ENCODE measurements at places on chromosomes 5 and 9. TPM values are rescaled to one million over a fixed set of nuclear protein-coding genes. Genes with fewer than 3 reads are reported as not detected.
A peak's percentile ranks its signal among the peaks of the same experiment; 100 is the strongest.

DNA sequence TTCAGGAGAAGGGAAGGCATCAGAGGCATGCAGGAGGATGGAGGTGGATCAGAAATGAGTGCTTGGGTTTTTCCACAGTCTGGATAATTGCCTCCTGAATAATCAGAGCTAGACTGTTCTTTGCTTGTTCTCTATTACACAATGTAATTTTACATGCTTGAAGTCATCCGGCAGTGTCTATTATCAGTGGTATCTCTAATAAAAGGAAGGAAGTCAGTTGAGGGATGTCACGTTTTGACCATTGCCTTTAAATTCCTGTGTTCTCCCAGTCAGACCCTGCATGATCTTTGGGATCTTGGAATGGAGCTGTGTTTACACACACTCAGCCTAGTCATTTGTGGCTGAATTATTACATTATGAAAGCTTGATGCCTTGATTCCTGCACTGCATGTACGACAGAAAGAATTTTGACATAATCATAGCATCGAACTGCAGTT lies 91.0 kb downstream of the PDE8B start:
- DNase-seq: no peak

GRCh38 chr5:61534481-61535267 lies 202.6 kb downstream of the ZSWIM6 start:
- no peak for DNase-seq

GRCh38 chr9:2601785-2602378 lies 19.7 kb upstream of the VLDLR start:
- DNase-seq: no peak

DNA sequence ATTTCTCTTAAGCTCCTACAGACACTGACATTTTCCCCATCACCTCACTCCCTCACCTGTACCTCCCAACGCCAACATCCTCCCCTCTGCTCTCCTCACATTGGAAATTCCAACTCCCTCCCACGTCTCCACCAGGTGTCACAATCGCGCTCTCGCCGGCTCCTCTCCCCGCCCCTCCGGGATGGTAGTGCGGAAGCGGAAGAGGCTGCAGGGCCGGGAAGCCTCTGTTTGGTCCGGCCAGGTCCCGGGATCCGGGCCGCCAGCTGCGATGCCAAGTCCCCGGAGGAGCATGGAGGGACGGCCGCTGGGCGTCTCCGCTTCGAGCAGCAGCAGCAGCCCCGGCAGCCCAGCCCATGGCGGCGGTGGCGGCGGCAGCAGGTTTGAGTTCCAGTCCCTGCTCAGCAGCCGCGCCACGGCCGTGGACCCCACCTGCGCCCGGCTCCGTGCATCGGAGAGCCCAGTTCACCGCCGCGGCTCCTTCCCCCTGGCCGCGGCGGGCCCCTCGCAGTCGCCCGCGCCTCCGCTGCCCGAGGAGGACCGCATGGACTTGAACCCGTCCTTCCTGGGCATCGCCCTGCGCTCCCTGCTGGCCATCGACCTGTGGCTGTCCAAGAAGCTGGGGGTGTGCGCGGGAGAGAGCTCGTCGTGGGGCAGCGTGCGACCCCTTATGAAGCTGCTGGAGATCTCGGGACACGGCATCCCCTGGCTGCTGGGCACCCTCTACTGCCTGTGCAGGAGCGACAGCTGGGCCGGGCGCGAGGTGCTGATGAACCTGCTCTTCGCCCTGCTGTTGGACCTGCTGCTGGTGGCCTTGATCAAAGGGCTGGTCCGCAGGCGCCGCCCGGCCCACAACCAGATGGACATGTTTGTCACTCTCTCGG lies at the start of gene PLPP6:
Gene PLPP6, plus strand, starts transcription at position 187 of the 881 bp plus-strand sequence. Its CDS starts 82 bp downstream, at position 269.
- peak; percentile 93 for DNase-seq

GRCh38 chr5:129001841-129002526 lies 36.7 kb downstream of the SLC27A6 start:
- DNase-seq: no peak

DNA sequence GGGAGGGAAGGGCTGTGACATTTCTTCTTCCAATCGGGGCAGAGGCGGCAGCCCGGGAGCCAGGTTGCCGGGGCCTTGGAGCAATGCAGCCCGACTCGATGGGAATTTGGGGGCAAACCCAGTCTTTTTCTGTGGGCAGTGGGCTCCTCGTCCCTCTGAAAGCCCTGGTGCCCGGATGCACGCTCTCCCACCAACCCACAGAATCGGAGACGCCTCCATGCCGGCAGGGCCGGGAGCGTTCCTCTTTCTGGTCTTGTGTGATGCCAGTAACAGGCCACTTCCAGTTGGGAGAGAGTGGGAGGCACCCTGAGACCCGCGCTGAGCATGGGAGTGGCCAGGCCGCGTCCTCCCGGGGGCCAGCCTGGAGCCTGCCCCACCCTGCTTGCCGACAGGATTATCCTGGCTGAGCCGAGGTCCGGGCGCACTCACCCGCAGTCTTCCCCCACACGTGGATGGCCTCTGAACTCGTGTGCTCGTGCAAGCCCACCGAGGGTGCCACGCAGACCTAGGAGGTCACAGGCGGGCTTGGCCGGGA lies 17.8 kb downstream of the OLFM1 start:
- no peak for DNase-seq

- DNase-seq: peak; percentile 28
Observed at GRCh38 chr5:53246042-53246836, 136.7 kb upstream of the MOCS2 start.

DNA sequence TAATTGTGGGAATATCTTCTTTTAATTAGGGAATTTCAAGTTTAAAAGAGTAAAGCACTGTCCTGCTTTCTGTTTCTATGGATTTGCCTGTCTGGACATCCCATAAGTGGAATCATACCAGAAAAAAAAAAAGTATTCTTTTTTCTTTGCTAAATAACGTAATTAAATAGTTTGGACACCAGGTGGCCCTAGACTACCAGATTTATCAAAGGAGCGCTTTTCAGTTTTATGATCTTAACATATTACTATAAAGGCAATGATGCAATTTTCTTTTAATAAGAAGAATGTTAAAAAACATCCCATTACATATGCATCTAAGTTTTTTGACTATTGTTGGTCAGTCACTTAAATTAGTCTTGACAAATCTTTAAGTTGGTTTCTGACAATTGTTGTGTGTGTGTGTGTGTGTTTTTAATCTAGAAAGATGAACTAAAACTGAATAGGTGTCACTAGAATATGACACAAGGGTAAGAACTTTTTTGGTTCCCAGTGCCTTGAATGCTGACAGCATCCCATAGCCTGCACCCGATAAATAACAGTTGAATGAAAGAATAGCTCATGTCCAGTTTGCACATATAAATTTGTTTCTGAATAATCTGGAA lies 49.5 kb downstream of the C5orf22 start:
- DNase-seq: peak; percentile 57

GRCh38 chr5:156675395-156675794 lies 174.7 kb upstream of the PPP1R2B start:
- DNase-seq: no peak

DNA sequence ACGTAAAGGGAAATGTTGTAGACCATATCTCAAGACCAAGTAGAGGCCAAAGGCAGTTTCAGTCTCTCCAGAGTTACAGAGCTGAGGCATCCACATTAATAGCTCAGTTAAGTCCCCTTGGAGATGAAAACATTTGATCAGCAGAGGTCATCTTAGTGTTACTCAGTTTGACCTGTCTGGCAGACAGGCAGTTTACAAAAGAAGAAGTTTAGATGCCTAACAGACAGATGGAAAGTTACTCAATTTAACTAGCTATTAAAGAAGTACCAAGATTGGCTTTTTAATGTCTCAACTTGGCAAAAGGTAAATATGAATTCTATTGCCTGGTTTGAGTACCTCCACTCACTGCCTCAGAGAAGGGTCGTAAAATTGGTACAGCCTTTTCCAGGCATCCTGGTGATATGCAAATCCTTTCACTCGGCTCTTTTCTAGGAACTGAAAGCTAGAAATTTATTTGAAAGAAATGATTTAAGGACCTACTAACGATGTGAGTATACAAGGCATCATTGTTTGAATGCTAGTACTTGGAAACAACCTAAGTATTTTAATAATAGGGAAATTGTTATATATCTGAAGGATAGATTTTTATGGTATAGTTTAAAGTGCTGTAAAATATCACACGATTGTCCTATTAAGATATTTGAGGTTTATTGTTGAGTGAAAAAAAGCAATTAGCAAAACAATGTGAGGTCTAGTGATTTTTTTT lies 14.8 kb downstream of the ACO1 start:
- DNase-seq: no peak

DNA sequence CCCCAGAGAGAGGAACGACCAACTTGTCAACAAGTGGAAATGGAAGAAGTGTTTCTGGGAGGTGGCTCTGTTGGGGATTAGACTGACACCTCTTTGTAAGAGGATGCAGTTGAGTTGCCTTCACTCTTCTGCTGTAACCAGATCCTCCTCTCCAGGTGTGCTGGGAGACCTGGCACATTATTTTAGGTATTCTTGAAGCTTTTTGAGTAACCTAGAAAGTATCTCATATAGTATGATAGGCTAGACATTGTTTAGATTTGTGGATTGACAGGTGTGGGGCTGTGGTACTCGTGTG lies 21.6 kb downstream of the SNX30 start:
- no peak for DNase-seq

GRCh38 chr5:98187945-98188344 lies 585.5 kb upstream of the RGMB start:
- no peak for DNase-seq

DNA sequence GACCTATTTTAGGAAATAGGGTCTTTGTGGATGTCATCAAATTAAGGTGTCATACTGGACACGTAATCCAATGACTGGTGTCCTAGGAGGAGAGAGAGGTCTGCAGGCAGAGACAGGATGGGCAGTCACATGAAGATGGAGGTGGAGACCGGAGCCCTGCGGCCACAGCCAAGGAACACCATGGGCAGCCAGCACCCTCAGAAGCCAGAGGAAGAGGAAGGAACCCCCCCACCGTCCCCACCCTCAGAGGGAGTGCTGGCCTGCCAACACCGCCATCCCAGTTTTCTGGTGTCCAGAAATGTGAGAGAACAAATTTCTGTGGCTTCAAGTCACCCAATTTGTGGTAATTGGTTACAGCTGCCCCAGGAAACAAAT lies 88.3 kb downstream of the NSUN2 start:
- no peak for DNase-seq

- DNase-seq: no peak
Observed at GRCh38 chr9:93613791-93614190, 37.4 kb downstream of the PHF2 start.

GRCh38 chr5:56112526-56113121 lies 117.9 kb upstream of the IL6ST start:
- DNase-seq: no peak

GRCh38 chr5:60604771-60605170 lies 95.2 kb downstream of the DEPDC1B start:
- DNase-seq: no peak

GRCh38 chr9:87108661-87109060 lies 161.4 kb upstream of the GAS1 start:
- no peak for DNase-seq

DNA sequence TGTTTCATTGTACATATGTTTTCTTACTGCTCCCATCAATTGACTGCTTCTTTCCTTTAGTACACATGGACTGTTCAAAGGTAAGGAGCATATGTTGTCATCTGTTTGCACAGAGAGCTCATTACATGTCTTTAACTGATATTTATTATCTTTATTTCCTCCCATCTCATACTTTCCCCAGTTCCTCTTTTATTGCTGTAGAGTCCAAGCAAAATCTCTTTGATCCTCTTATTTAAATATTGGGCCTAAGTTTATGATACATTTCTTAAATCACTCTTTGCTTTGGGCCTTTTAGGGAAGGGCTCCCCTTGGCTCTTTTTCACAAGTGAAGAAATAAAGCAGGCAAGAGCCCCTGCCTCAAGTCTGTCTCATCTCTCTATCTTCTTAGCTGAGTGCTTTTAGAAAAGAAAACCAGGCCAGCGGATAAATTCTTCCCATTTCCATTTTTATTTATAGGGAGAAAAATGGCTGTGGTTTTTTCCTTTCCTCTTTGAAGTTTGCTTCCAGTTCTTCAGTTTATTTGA lies 152.4 kb downstream of the DOCK2 start:
- DNase-seq: no peak

GRCh38 chr5:40464511-40464910 lies 215.2 kb upstream of the PTGER4 start:
- DNase-seq: peak; percentile 36

DNA sequence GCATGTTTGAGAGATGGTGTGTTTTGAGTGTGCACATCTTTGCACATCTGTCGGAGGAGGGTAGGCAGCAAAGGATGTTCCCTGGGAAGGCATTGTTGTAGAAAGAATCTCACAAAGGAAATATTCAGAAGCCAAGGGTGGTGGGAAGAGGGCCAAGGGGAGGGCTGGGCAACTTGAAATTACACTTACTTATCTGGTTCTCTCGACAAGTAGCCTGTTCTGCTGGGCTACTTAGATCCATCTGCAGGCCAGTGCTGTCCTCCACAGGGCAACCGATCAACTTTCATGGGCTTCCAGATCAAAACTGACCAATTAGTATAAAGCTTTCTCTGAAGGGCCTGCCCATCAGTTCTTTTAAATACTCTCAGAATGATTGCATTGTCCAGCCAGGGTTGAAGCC lies 495.2 kb downstream of the GADD45G start:
- DNase-seq: no peak

DNA sequence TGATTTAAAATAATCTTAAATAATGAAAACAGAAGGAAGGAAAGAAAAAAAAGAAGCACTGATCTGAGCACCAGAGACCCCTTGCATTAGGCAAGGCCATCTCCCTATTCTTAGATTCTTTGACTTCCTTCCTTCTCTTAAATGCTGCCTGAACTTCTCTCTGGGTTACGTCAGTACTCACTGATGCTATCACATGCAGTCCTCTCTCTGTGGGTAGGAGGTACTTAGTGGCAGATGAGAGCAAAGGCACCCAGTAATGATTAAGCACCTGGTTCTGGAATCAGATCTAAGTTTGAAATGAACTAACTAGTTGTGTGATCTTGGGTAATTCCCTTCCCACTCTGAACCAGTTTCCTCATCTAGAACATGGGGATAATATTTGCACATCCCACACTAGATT lies 110.3 kb upstream of the TBC1D2 start:
- no peak for DNase-seq

Gene THBS4
- 0.20 TPM for total RNA-seq

Gene SKIC3
- total RNA-seq: 91.5 TPM

Gene FOXI1
- total RNA-seq: not detected

Gene SLC23A1
- total RNA-seq: not detected

Gene SPARC
- total RNA-seq: 92.5 TPM

Gene WNT8A
- total RNA-seq: not detected

Gene FBLL1
- total RNA-seq: 1.1 TPM

Gene ELOVL7
- under 0.01 TPM for total RNA-seq

Gene DEPDC1B
- total RNA-seq: 1.6 TPM

Gene PCDHGA1
- 0.44 TPM for total RNA-seq

Gene RETREG1
- under 0.01 TPM for total RNA-seq

Gene FBXL7
- 14.1 TPM for total RNA-seq

Gene CYLC2
- total RNA-seq: not detected

Gene SLC36A2
- not detected for total RNA-seq
